ENCODE measurements at places on chromosomes 11 and 22. TPM values are rescaled to one million over a fixed set of nuclear protein-coding genes. Genes with fewer than 3 reads are reported as not detected.

Gene BRSK2
- 1.0 TPM for total RNA-seq

- DNase-seq, result no peak
- no peaks in the 10 kb centered on the region for H3K27me3 ChIP-seq
- H3K4me1 ChIP-seq, result no peaks in the 10 kb centered on the region
- no peaks in the 10 kb centered on the region for H3K36me3 ChIP-seq
These were observed 68.5 kb downstream of the SBF2 start for GRCh38 chr11:10225553-10225952.

DNA sequence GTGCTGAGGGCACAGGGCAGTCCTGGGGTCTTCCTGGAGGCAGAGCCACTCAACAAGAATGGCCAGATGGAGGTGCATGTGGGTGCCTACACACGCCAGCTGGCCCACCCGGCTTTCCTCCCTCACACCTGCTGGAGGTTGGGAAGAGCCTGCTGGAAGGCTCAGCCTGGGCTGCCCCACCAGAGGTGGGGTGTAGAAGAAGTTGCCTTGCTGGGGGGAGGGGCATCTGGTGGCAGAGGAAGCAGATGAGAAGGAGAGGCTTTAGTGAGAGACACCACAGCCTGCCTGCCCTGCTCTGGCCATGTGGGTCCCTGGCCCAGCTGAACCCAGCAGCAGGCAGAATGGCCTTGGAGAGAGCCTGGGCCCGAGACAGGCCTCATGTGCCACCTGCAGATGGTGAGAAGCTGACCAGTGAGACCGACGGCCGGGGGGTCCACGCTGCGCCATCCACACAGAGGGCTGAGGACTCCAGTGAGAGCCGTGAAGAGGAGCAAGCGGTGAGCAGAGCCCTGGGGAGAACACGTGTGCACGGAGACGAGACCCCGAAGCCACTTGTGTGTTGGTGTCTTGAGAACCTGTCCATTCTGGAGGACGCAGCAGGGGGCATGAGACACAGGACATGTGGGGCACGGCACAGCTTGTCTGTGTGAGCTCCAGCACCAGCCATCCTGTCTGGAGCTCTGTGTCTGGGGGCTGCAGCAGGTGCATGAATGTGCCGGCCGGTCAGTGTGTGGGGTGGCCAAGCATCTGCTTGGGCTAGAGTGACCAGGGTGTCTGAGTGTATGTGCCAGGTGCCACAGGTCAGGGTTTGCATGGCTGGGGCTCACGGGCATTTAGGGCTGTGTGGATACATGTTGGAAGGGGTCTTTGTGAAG lies 2.7 kb downstream of the B4GALNT4 start:
- H3K4me1 ChIP-seq, result no peaks in the 10 kb centered on the region
- DNase-seq, result no peak
- no peaks in the 10 kb centered on the region for H3K36me3 ChIP-seq

DNA sequence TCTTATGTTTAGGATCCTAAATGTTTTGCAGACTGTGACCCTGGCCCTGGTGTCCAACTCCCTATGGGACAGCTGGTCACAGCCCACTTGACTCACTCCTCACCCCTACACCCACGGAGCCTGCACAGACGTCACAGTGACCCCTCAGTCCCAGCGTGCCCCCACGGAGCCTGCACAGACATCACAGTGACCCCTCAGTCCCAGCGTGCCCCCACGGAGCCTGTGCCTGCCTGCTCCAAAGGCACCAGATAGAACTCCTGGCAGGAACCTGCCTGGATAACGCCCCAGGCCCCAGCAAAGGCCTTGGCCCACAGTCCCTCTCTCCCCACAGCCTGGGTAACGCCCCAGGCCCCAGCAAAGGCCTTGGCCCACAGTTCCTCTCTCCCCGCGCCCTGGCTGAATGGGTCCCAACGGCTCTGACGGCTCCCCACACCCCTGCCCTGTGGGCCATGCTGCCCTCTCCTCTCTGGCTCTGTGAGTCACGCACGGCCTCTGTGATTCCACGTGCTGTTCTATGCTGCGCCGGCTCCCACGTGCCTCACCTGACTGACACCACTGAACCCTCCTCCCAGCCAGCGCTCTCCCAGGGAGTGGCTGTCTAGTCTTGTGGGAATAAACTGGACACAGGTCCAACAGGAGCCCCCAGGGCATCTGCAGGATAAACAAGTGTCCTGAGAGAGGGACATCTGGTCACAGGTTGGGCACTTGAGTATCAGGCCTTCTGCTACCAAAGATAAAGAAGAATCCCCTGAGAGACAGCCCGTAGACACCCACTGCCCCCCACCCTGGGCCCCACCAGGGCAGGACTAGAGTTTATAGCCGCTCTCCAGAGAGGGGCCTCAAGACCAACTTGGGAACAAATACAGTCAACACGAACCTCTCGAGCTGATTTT lies 250.3 kb downstream of the BRD1 start:
- peak; percentile 58 for DNase-seq
- H3K4me3 ChIP-seq, result no peak overlapping the region
- no peak overlapping the region for H3K27ac ChIP-seq
- H3K27me3 ChIP-seq, result no peaks in the 10 kb centered on the region

Gene UPB1
- 1.2 TPM for total RNA-seq

- peaks cover 2% of the 10 kb centered on the region for H3K4me1 ChIP-seq
- no peaks in the 10 kb centered on the region for H3K36me3 ChIP-seq
- no peak overlapping the region for H3K27ac ChIP-seq
- no peak for DNase-seq
These were observed 8.2 kb downstream of the PHF21A start for GRCh38 chr11:46112961-46113607.

GRCh38 chr11:128388206-128388815 lies 199.0 kb downstream of the ETS1 start:
- DNase-seq, result no peak
- H3K4me1 ChIP-seq, result peaks cover 3% of the 10 kb centered on the region
- H3K4me3 ChIP-seq, result no peak overlapping the region

GRCh38 chr11:72781313-72782080 lies 12.3 kb downstream of the STARD10 start:
- H3K36me3 ChIP-seq, result no peaks in the 10 kb centered on the region
- peak; percentile 85 for DNase-seq
- H3K4me3 ChIP-seq, result peak overlapping the region; percentile 70
- H3K27me3 ChIP-seq, result no peaks in the 10 kb centered on the region

Gene SLC22A12
- total RNA-seq, result not detected

- H3K36me3 ChIP-seq, result no peaks in the 10 kb centered on the region
- no peaks in the 10 kb centered on the region for H3K4me1 ChIP-seq
- no peak overlapping the region for H3K4me3 ChIP-seq
- no peaks in the 10 kb centered on the region for H3K27me3 ChIP-seq
- no peak for DNase-seq
These were observed 28.5 kb upstream of the PDE2A start for GRCh38 chr11:72702577-72703241.

DNA sequence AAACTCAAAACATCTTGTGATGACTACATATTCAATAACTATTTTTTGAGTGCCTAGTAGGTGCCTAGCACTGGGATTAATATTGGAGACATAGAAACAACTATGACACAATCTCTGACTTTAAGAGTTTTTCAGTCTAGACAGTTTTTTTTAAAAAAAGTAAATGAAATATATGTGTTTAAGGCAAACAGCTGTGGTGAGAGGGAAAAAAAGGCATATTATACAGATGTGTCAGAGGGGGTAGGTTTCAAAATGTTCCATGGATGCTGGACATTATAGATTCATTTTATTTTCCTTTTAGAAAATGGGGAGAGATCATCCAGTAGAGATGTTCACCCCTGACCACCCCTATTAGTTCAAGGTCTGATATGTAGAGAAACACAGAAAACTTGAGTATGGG lies 90.8 kb downstream of the LUZP2 start:
- no peak overlapping the region for H3K4me3 ChIP-seq
- no peak overlapping the region for H3K27ac ChIP-seq
- no peak for DNase-seq
- no peaks in the 10 kb centered on the region for H3K36me3 ChIP-seq
- H3K27me3 ChIP-seq, result no peaks in the 10 kb centered on the region

GRCh38 chr11:44351898-44352498 lies 42.1 kb upstream of the ALX4 start:
- H3K4me1 ChIP-seq, result no peaks in the 10 kb centered on the region
- no peak for DNase-seq
- H3K4me3 ChIP-seq, result no peak overlapping the region
- H3K27ac ChIP-seq, result no peak overlapping the region
- H3K27me3 ChIP-seq, result no peaks in the 10 kb centered on the region

DNA sequence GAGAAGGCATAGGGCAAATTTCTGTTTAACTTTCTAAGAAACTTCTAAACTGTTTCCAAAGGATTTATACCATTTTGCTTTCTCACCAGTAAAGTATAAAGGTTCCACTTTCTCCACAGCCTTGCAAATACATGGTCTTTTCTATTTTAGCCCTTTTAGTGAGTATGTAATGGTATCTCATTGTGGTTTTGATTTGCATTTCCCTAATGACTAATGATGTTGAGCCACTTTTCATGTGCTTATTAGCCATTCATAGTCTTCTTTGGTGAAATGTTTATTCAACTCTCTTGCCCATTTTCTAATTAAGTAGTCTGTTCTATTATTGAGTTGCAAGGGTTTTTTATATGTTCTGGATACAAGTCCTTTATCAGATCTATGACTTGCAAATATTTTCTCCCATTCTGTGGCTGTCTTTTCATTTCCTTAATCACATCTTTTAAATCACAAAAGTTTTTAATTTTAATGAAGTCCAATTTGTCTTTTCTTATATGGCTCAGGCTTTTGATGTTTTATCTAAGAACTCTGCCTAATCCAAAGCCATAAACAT lies 83.8 kb upstream of the KCNQ1OT1 start:
- no peaks in the 10 kb centered on the region for H3K36me3 ChIP-seq
- DNase-seq, result no peak
- no peak overlapping the region for H3K27ac ChIP-seq
- no peaks in the 10 kb centered on the region for H3K4me1 ChIP-seq
- no peak overlapping the region for H3K4me3 ChIP-seq

DNA sequence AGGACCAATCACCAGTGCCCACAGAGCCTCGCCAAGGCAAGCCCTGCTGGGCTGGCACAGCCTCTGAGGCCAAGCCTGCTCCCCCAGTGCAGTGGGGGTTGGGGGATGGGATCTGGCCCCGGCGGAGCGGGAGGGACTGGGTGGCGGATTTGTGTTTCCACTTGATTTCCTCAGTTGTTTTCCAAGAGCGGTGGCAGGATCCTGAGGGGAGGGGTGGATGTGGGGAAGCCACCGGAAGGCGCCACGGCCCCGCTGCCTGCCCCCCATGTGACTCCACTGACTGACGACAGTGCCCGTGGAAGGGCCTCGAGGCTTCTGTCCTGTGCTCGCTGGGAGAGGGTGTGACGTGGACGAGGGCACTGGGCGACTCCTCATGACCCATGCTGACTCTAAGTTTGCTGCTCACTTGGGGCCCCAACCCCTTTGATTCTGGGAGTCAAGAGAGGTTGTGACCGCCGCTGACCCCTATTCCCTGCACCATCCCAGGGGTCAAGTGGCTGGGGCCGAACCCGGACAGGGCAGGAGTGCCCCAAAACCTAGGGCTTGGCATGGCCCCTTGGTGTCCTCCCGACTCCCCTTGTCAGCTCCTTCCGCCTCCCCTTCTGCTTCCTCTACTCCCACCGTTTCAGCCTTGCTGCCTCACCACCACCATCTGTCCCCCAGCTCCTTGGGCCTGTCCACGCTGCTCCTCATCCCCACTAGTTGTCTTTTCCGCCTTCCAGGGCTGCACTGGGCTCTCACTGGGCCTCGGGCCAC lies 23.5 kb upstream of the PICK1 start:
- no peaks in the 10 kb centered on the region for H3K27me3 ChIP-seq
- H3K4me1 ChIP-seq, result no peaks in the 10 kb centered on the region
- DNase-seq, result no peak
- H3K36me3 ChIP-seq, result no peaks in the 10 kb centered on the region

Gene INPPL1
- total RNA-seq, result 166 TPM

Gene GGTLC3
- not detected for total RNA-seq

DNA sequence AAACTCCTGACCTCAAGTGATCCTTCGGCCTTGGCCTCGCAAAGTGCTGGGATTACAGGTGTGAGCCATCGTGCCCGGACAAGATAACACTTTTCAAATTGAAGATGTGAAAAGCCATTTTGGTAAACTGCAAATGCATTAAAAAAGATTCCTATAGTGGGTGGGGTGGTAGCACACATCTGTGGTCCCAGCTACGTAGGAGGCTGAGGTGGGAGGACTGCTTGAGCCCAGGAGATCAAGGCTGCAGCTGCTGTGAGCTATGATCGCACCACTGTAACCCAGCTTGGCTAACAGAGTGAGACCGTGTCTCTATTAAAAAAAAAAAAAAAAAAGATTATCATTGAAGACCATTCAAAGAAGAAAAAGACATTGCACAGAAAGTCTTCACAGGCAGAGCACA lies 16.9 kb upstream of the ARFGAP3 start:
- no peaks in the 10 kb centered on the region for H3K4me1 ChIP-seq
- H3K27me3 ChIP-seq, result no peaks in the 10 kb centered on the region
- no peaks in the 10 kb centered on the region for H3K36me3 ChIP-seq
- DNase-seq, result no peak
- H3K27ac ChIP-seq, result no peak overlapping the region

DNA sequence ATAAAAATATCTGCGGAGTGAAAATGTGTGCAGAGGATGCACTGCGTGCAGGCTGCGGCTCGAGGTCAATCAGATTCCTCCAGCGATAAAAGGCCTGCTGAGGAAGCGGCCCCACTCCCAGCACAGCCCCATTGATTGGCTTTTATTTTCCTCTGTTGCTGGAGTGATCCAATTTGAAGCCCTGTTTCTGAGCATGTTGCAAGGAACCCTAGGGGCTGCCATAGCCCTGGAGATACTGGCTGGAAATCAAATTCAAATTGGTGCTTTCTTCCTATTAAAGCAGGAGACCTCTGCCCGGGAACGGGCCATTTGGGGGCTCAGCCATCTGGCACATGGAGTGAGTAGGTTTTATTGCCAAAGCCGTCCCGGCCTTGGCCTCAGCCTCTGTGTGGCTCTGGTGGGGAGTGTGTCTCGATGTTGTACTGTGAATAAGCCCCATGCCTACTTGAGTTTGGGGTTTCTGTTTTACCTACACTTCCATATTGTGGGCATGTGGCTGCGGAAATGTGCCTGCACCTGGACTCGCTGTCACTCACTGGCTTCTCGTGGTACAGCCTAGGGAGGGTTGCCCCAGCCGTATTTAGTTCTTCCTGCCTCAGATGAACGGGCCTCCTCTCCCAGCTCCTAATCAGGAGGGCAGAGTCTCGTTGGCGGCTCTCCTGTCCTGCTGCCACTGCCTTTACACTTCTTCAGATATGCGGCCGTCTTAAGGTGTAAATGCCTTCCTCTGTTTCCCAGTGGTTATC lies 25.6 kb downstream of the PARVB start:
- DNase-seq, result no peak
- no peaks in the 10 kb centered on the region for H3K36me3 ChIP-seq
- no peaks in the 10 kb centered on the region for H3K4me1 ChIP-seq
- H3K27ac ChIP-seq, result no peak overlapping the region
- no peak overlapping the region for H3K4me3 ChIP-seq

DNA sequence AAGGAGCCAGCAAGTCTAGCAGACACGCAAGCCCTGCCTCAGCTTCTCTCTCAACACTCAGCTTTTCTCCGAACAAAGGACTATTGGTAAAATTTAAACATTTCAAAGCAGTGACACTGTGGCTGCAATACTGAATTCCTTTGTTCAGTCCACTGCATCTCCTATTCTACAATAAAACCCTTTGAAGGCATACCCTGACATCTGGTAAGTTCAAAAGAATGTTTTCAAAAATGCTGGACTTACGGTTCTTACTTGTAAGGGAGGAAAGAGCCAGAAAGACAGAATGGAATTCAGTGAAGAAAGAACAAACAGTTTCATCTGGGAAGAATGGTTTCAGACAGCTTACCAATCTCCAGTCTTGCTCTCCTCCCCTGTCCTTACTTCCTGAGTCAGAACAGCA lies 12.7 kb upstream of the OR8K1 start:
- no peaks in the 10 kb centered on the region for H3K4me1 ChIP-seq
- no peak for DNase-seq
- no peak overlapping the region for H3K27ac ChIP-seq
- H3K27me3 ChIP-seq, result no peaks in the 10 kb centered on the region
- H3K4me3 ChIP-seq, result no peak overlapping the region
